ENCODE measurements at places on chromosomes 7 and 10.

DNA sequence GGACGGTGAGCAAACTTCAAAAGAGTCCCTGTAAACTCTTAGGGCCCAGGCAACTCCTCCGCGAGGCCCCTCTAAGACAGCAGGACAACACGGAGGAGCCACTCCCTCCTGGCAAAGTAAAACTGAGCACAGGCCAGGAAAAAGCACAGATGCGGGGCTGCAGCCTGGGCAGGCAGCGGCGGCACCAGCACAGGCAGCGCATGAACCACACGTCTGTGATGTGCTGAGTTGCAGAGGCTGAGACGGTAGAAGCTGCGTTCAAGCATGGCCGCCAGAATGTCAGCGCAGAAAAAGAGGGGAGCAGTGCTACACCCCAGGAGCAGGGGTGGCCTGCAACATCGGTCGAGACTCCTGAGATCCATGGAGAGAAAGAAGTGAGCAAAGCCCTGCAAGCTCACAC, 46.1 kb upstream of the STK17A start:
- DNase-seq = no peak

DNA sequence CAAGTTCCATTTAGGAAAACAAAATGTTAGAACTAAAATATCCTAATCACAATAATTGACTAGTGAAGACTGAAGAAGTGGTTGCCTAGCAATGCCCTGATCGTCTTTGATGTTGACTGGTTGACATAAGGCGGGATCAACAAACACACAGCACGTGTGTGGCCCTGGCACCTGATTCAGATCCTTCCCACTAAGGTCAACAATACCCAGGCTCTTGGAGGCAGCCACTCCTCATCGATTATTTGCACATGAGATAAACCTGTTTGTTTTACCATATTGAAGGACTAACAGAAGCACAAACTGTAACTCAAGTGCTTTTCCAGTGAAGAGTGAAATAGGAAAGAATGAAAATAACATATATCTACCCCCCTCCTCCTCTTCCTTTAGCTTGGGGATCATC, 15.6 kb downstream of the FANK1 start:
- DNase-seq = no peak

DNA sequence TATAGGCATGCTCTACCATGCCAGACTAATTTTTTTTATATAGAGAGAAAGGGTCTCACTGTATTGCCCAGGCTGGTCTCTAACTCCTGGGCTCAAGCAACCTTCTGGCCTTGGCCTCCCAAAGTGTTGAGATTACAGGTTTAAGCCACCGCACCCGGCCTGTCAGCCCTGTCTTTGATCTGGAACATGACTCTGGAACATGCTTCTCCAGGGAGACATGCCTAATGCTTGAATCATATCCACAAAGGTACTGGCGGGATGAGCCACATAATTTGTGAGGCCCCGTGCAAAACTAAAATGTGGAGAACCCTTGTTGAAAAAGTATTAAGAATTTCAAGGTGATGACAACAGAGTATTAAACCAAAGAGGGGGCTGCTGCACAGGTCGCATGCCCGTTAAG, 282.8 kb downstream of the ARHGAP12 start:
- no peak for DNase-seq

GRCh38 chr7:112272921-112273561, 66.5 kb downstream of the ZNF277 start:
- no peak for DNase-seq

DNA sequence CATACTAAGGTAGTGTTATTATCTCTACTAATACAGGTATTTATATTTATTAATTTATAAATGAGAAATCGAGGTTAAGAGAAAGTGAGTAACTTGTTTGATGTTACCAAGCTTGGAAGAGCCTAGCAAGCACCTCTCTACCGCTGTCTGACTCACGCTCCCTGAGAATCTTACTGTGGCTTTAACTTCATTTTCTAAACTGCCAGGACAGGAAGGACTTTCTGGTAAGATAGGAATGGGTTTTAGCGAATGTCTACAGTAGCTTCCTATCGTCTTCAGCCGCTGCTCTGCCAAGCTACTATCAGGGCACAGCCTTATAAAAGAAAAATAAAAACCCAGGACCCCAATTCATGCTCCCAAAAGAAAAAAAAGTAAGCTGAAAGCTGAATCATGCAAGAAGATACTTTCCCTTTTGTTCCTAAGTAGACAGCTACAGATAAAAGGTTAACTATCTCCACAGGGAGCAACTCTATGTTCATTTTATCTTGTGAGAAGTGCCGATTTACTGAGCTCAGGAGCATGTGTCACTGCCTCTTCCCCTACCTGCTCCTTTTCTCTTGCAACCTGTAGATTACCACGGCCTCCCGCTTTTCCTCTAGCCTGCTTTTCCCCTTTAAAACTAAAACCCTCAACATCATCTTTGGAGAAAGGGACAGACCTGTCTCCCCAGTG, 60.2 kb downstream of the THNSL1 start:
- no peak for DNase-seq

DNA sequence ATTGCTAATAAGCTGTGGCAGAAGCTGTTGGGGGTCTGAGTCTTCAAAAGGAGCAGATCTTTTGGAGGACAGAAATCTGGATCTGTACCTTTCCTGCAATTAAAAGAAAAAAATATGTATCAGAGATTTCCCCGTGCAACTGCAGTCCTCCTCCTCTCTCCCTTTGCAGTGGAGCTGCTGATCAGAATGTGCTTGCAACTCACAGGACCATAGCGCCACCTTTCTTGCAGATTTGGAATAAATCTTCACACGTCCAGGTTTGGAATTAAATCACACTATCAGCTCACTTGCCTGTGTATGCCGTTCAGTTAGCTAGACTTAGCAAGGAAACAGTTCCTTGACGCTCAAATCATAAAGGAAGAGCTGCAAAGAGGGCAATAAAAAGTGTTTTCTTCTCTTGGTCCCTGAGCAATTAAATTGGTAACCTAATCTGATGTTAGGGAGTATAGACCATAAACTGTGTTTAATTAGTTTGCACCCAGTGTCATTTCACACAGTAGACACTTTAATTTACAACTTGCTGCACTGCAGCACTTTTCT, 77.4 kb downstream of the PON1 start:
- DNase-seq = peak; percentile 85

DNA sequence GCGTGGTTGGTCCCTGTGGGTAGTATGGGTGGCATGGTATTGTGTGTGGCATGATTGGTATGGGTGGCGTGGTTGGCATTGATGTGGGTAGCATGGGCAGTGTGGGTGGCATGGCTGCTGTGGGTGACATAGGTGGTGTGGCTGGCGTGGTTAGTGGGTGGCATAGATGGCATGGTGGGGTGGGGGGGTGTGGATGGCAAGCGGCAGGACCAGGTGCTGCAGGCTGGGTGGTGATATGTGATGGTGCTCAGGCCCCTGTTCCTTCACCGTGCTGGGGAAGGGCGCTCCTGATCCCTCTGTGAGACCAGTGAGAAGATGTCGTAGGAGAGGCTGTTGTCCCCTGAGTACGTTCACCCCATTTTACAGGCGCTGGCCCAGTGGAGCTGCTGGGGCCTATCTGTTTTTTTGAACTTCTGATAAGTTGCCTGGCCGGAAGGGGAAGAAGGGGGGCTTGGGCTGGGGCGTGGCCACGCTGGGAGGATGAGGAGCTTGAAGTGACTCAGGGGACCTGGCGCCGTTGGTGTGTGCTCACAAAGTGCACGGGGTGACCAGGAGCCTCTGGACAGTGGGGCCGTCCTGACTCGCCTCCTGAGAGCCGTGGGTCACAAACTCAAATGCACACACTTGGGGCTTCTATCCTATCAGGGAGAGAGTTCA, 17.5 kb downstream of the INPP5A start:
- no peak for DNase-seq

DNA sequence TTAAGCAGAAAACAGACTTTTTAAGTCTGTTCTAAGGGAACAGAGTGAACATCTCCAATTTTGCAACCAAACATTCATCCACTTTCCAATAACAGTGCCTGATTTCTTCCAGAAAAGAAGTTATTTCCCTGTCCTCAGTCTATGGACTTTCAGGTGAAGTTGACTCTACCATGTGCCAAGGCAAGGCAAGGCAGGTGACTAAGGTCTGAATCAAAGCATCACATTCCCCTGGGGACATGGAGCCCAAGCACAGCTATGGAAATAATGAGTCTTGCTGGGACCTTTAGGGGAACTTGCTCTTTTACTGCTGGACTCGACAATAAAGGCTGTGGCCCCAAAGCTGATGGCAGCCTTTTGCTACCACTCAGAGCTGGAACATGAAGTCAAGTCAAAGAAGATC, 182.2 kb downstream of the FGFR2 start:
- no peak for DNase-seq

DNA sequence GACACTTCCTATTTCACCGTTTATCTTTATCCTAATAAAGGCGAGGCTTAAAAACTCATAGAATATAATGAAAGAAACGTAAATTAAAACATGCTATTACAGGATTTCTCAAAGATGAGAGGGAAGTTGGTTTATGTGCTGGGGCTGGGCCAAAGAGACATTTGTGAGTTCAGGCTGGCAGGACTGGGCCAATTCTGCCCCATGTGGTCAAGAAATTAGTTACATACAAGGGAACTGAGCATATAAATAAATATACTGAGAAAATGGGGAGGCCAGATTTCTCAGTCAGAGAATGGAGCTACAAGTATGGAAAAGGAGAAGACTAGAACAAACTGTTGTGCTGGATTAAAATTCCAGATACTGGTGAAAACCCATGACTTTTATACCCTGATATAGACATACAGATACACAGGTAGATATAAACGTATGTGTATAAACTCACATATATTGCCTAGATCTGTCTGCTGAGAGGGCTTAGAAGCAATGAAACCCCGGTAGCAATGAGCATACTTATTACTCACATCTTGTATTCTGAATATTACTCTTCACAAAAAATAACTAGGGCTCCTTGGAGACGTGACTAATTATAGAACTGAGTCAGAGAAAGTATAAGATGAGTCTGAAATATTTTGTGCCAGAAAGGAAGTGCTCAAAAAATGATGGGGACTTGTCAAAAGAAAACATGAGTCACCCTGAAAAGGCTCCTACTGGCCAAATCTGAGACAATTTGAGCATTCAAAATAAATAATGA, 155.7 kb upstream of the FGFR2 start:
- DNase-seq = peak; percentile 48

- no peak for DNase-seq
Observed at GRCh38 chr10:42962902-42963231, 114.0 kb upstream of the RET start.

GRCh38 chr10:77643795-77644468, 6.3 kb upstream of the KCNMA1 start:
- DNase-seq = peak; percentile 78

DNA sequence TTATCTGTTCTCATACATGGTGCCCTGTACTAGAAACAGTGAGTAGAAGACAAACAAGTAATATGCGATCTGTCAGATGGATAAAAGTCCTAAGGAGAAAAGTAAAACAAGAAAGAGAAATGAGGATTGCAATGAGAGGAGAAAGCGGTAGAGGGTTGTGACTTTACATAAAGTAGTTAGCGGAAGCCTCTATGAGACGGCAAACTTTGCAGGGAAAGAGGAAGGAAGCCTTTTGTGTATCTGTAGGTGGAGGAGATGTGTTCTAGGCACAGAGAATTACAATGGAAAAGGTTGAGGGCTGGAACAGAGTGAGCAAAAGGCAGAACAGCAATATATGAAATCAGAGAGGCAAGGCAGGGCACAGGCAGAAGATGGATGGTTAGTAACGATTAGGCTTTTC, 150.4 kb upstream of the SEMA3E start:
- no peak for DNase-seq

- peak; percentile 92 for DNase-seq
Observed at GRCh38 chr10:113362645-113363091, 190.2 kb upstream of the HABP2 start.

DNA sequence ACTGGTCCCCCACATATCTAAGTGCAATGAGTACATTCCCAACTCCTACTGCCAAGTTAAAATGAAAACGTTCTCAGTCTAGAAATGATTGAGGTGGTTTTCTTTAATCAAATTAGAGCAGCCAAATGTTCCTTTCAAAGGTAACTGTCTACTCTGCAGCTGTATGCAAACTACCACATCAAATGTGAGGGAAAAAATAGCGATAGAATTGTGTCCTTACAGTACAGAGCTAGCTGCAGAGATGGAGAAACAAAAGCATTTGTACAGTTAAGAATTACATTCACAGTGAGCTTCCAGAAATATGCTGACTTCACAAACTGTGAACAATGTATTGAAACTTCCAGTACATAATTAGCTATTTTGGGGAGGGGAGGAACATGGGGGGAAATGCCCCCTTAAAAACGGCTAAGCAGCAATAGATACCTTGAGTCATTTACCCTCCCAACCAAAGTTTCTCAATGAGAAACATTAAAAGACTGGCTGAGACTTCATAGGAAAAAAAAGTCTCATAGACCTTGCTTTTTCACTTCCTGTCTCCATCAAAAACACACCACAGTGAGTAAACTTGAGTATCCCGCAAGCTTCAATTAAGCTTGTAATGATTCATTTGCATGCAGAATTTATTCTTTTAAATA, 22.9 kb downstream of the CDK6 start:
- DNase-seq = no peak

DNA sequence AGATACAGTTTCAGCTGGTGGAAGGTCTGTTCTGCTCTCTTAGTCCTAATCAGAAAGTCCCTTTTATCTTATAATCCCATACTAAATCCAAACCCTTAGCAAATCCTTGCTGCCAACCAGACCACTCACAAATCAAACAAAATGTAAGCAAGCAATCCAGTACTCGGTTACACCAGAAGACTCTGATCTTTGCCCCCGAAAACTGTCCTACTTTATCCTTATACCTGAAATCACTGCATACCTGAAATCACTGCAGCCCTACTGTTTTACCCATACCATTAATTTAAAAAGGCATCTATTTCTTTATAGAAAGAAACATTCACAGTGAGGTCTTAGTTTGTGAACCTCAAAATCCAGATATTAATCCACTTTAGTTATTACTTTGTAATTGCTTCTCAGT, 64.7 kb downstream of the GSDME start:
- DNase-seq = no peak

GRCh38 chr10:85433248-85433647, 933.3 kb downstream of the GRID1 start:
- DNase-seq = no peak

- DNase-seq = no peak
Observed at GRCh38 chr10:69069090-69070042, 18.5 kb upstream of the SRGN start.

- DNase-seq = no peak
Observed at GRCh38 chr10:64733980-64734379, 1212.8 kb downstream of the REEP3 start.

DNA sequence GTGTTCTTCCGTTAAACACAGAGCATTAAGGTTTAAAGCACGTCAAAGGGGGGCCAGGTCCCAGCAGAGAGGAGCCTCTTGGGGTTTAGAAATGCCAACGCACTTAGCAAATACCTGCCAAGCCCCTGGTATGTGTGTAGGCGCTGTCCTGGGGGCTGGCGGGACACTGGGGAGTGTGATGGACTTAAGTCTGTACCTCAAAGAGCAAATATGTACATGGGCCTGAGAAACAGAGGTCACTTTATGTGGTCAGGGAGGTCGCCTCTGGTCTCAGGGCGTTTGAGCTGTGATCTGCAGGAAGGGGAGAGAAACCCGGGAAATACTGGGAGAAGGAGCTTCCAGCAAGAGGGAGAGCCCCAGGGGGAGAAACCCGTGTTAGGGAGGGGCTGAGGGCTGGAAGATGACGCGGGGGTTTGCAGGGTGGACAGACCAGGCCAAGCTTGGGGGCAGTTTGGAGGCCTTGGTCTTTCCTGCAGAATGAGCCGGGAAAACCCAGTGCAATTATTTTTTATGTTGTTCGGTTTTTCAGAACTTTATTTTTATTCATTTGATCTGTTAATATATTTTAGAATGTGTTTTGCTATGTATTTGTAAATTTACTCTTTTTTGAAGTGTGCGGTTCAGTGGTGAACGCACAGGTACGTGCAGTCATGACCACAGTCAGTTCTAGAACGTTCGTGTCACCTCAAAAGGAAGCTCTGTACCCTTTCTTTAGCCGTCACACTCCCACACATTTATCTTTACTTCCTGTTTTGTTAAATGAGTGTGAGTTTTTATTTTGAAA, 441.4 kb upstream of the FOXK1 start:
- DNase-seq = no peak
